ENCODE measurements at places on chromosomes 1 and 21.

- H3K36me3 ChIP-seq = peaks cover 9% of the 10 kb centered on the region
- no peak for DNase-seq
- H3K27me3 ChIP-seq = no peaks in the 10 kb centered on the region
- H3K4me1 ChIP-seq = peaks cover 49% of the 10 kb centered on the region
Observed at GRCh38 chr1:2290171-2290578, 62.1 kb downstream of the SKI start.

DNA sequence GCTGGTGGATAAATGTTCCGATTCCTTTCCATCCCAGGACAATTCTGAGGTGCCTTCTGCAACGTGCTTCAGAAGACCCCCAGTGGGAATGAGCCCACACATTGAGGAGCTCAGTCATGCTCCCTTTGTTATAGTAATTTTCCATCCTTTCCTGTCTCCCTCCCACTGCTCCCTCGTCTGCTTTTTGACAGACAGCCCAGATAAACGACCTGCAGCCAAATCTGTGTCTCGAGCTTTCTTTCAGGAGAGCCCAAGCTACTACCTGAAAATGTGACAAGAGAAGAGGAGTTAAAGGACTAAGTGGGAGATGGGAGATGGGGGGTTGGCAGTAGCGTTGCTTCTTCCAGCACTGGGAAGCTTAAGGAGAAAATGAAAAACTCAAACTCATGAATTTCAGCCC, 65.9 kb upstream of the LRRN2 start:
- DNase-seq = no peak
- H3K27ac ChIP-seq = no peak overlapping the region
- H3K4me3 ChIP-seq = no peak overlapping the region
- no peaks in the 10 kb centered on the region for H3K36me3 ChIP-seq
- peaks cover 13% of the 10 kb centered on the region for H3K27me3 ChIP-seq

DNA sequence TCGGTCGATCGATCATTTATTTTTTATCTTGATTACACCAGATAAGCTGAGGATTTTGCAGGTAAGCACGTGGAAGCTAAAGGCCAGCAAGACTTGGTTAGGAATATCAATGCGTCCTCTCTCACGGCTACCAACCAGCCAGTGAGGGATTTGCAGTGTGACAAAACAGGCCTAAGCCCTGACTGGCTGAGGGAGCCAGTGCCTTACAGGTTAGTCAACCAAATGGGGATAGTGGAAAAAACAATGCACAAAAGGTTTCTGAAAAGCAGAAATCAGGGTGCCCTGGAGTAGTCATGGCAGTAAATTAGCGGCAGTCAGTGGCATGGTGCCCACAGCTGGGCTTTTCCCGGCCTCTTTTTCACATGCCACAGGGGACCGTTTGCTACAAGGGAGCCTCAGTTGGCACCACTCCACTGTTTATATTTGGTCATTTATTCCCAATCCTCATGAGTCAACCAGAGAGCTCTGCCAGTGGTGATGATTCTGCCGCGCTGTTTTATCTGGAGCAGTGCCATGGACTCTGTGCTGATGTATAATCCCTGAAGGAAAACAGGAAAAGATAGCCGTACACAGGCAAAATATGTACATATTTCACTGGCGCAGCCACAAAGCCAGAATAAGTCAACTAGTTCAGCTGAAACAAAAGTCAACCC, 167.6 kb downstream of the RHOU start:
- H3K36me3 ChIP-seq = no peaks in the 10 kb centered on the region
- no peak overlapping the region for H3K27ac ChIP-seq
- peaks cover 2% of the 10 kb centered on the region for H3K4me1 ChIP-seq

DNA sequence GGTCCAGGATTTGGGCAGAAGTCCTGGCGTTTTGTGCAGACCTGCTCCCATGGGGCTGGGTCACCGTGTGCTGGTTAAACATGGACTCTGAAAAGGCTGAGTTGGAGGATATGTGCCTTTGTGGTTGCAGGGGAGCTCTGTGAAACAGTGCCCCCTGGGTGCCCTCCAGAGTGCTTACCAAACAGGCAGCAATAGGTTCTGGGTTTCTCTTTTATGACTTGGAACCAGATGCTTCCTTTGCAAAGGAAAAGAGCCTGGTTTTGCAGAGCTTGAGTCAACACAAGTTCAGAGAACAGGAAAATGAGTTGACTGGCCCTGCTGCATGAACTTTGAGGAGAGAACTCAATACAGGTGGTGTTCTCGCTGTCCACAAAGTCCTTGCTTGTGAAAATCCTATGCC, 288.9 kb downstream of the TM2D1 start:
- H3K4me1 ChIP-seq = no peaks in the 10 kb centered on the region
- no peak overlapping the region for H3K4me3 ChIP-seq
- H3K27ac ChIP-seq = no peak overlapping the region

DNA sequence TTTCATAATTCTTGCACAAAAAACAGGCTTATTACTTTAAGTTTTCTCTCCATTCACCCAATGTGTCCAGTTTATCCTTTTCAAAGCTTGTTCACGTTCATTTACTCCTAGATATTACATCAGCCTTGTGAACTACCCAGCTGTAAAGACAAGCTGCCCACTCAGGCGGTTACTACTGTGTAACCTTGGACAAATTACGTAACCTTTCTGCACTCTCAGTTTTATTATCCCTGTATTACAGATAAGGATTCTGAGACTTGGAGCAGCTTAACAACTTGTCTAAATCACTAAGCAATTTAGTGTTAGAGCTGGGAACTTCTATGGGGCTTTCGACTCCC, 20.5 kb upstream of the LPAR3 start:
- H3K4me3 ChIP-seq = no peak overlapping the region
- H3K27ac ChIP-seq = no peak overlapping the region
- no peak for DNase-seq
- no peaks in the 10 kb centered on the region for H3K4me1 ChIP-seq
- no peaks in the 10 kb centered on the region for H3K36me3 ChIP-seq

Measured in activated naive CD8-positive, alpha-beta T cell treated with anti-CD3 and anti-CD28 coated beads, Interleukin-2, amount 10 ng/mL, durations not matched to agents 7 days and 5 days (primary cell).